Fibroblast of the aortic adventitia (primary cell): ENCODE measurements at places on chromosomes 4 and X.

DNA sequence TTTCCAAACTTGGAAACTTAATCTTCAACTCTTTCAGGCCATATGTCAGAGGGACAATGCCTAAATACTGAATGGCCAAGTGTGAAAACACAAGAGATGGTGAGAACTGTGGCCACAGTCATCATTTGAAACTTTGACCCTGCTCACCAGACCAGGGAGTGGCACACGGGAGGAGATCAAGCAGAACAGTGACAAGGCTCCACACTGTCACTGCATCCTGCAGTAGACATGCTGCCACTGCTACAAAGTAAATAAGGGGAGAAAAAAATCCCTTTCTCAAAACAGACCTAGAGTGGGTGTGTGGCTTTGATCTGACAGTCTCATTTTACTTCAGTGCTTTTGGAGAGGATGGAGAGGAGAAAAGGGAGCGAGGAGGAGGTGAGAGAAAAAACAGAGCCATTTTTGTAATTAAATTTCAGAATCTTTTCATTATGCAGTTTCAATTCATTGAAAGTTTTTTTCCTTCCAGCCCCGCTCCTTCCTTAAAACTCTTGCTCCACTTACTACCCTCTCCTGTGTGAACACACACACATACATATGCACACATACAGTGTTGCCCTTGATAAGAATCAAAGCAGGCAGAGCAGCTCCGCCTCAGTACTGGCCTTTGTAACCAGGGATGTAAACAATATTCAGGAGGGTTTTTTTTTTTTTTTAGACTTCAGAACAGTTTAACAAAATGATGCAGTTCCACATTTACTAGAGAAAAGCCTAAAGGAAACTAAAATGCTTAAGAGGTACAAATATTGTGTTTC is 34.4 kb downstream of the NEXMIF start:
- DNase-seq, result no peak

GRCh38 chr4:10275696-10276095 is 159.1 kb upstream of the WDR1 start:
- no peak for DNase-seq

- peak; percentile 51 for DNase-seq
Observed at GRCh38 chr4:25402521-25402920, 25.5 kb downstream of the ANAPC4 start.

- DNase-seq, result peak; percentile 56
Observed at GRCh38 chr4:109608879-109609278, 48.8 kb downstream of the MCUB start.

DNA sequence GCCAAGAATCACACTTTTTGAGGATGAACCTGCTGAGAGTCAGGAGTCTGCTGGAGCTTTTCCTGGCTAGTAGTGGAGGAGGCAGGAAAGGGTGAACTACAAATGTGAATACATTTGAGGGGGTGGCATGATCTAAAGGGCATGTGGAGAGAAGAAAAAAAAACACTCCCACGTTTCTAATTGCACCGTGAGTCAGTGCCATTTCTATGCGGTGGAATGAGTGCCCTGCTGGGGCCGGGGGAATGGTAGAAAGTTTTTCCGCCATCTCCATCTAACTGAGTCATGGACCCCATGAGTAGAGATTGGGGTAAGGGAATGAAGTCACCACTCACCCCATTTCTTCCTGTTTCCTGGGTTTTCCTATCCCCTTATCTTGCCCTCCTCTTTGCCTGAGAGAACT is 19.8 kb downstream of the BEX3 start:
- peak; percentile 18 for DNase-seq

DNA sequence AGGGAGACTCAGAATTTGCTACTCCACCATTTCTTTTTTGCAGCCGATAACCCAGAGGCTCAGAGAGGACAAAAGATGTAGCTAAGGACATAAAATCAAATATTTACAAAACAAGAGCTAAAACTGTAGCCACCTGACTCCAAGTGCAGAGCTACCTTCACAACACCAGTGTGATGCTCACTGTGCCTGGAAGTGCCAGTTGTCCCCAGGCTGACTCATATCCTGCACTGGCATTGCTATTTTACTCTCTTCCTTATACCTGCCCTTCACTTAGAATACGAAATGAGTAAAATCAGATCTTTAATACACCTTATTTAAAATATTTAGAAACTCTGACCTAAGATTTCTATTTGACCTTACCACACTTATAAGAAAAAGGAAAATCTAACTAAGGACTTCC is 39.5 kb downstream of the SLC7A11 start:
- DNase-seq, result no peak
